CD4-positive, alpha-beta T cell treated with Interleukin-15 for 4 hours (primary cell): ENCODE measurements at places on chromosomes 5 and 9.
A peak's percentile ranks its signal among the peaks of the same experiment; 100 is the strongest.

DNA sequence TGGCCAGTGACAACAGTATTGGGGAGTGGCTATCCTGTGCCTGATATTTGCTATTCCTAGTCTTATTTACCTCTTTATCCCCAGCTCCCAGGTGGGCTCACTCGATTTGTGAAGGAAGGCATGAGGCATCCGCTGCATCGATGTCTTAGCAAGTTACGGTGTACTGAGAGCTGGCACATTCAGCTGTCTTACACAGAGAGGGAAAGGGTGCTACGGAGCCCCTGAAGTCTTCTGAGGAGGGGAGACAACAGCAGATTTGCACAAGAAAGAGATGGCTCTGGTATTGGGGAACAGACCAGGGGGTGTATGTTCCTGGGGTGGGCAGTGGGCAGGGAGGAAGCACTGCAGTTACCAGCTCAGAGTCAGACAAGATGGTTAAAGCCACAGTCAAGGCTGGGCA, 172.6 kb downstream of the FGF18 start:
- no peak for DNase-seq

DNA sequence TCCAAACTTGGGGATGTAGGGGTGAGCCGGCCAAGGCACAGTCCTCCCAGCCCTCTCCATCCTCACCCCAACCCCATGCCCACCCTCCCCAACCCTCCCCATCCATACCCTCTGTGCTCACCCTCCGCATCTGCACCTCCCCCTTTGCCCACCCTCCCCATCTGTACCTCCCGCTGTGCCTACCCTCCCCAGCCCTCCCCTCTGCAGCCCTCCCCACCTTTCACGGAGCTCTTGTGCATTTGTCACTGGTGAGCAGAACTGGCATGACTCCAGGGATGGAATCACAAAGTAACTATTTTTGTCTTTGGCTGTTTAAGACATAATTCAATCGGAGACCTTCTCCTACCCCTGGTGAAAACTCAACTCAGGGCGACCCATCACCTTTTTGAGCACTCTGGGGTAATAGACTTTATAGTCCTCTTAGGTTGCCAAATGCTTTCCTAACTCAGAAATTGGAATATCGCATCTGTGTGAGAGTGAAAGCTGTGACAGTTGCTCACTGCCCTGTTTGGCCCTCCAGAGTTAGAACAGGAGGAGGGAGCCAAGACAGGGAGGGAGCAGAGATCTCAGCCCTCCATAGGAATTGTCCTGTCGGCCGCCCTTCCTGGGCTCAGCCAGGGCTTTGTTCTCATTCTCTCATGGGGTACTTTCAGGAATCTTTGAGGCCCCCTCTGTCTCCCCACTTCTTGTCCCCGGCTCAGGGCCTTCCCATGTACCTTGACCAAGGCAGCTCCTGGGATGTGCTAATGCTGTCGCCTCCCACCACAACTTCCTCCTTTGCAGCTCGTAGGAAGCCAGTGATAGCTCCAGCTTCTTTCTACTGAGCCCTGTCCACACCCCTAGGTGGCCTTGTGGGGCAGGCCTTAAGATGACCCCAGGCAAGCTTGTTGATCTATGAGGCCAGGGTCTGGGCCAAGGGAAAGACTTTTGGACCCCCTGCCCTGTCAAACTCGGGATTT, 36.2 kb downstream of the OTULIN start:
- DNase-seq: no peak

- DNase-seq: no peak
Observed at GRCh38 chr9:7439355-7439995, 360.1 kb downstream of the DMAC1 start.

- no peak for DNase-seq
Observed at GRCh38 chr5:179260324-179261070, 84.8 kb downstream of the ADAMTS2 start.

- no peak for DNase-seq
Observed at GRCh38 chr9:28782630-28783029, 1209.3 kb upstream of the C9orf72 start.

- DNase-seq: peak; percentile 52
Observed at GRCh38 chr5:88203981-88204750, 64.5 kb downstream of the TMEM161B start.

GRCh38 chr9:81423589-81424326, 265.6 kb downstream of the TLE1 start:
- DNase-seq: no peak

- no peak for DNase-seq
Observed at GRCh38 chr5:89043676-89044075, 160.7 kb upstream of the MEF2C start.

- DNase-seq: no peak
Observed at GRCh38 chr5:96070622-96071225, 109.1 kb upstream of the ELL2 start.
